ENCODE measurements at places on chromosomes 7 and 10.
A peak's percentile ranks its signal among the peaks of the same experiment; 100 is the strongest.

DNA sequence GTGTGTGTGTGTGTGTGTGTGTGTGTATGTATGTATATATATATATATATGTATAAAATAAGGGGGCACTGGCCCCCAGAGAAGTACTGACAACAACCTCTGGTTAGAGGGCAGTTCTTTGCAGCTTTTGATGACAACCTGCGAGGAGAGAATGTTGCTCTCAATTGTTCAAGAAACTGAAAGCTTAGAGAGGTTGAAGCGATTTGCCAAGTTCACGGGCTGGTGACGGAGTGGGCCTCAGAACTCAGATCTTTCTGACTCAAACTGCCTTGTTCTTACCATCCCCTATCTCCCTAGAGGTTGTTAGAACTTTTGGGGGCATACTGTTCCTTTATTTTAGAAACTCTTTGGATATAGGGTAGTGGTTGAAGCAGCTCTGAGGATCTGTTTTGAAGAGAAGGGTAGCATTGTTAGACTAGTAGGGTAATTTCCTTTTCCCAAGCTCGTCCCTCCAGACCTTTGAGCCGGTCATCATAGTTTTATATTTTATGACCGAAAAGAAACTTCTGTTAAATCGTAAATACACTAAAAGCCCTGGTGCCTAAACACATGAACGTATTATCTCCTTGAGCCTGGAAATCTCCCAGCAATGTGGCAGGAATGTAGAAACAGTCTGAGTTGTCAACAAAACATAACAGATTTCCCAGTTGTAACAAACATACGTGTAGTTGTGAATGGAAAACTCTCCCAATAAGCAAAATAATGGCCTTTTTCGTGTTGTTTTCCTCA, 541.7 kb upstream of the GALNT17 start:
- DNase-seq = no peak

DNA sequence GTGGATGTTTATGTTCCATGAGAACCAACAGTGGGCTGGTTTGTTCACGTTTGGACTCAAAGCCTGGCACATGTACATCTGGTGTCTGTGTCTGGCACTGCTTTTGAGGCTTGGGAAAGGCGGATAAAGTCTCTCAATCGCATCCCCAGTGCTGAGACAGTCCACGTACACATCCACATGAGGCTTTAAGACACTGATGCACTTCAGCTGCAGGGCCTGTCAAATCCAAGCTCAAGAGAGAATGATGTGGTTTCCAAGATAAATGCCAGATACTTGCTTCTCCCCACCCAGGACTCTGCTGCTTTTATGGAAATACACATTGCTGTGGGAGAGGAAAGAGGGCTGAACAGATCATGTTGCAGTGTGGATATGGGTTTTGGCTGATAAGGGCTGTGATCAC, 178.4 kb downstream of the ADARB2 start:
- DNase-seq = no peak

DNA sequence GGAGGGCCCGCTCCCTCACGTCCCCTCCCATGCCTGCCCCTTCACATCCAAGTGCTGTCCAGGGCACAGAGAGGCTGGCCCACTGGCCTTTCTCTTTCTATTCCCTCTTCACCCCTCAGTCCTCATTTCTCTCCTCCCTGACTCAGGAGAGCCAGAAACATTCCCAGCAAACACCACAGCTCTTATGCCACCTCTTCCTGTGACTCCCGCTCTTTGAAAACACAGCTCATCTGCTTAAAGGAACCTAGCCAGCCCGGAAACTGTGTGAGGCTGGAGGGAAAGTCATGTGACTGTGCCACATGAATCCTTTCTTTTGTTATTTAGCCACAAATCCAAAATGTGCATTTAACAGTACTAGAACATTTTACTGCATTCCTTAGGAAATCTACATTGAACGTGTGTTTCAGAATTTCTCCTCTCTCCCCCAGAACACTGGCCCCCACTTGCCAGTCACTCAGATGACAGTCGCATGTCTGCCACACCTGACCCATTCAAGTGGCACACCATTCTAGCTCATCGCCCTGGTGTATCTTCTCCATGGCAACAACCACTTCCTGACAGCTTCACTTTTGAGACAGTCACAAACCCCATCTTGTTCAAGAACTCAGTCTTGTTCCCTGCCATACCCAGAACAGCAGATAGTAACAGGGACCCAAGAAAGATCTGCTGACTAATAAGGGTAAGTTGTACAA, 42.8 kb downstream of the GRB10 start:
- DNase-seq = peak; percentile 15

GRCh38 chr7:21543528-21544302, 876 bp downstream of the DNAH11 start:
- peak; percentile 91 for DNase-seq

Measured in NCI-H69 (cell line).